T-helper 1 cell (primary cell): ENCODE measurements at places on chromosomes 1 and 21.

DNA sequence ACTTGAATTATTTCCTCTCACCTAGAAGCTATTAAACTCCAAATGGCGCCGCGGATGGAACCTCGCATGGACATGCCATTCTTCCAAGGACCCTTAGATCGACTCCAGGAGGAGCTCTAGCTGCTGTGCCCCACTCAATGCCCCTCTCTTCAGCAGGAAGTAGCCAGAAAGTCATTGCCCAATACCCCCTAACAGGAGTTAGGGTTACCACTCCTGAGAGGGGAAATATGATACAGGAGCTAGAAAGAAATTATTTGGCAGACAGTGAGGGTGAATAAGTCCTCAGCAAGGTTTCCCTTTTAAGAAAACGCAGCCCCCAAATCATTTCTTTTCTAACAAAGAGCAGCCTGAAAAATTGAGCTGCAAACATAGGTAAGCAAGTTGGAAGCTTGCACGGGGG, 28.6 kb downstream of the TFB2M start:
- no peak for DNase-seq

DNA sequence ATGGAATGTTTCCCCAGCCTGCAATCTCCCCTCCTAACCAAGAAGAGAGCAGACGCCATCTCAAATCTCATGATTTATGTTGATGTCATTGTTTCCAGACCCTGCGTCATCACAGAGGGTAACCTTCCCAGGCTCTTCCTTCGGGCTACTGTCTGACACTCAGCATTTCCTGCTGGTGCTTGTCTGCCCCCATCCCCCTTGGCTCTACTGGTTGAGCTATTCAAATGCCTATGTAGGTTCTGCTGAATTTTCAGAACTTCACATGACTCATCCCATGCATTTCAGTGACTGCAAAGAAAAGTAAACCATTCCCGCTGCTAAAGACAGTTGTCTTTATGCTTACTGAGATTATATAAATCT, 24.8 kb upstream of the ITPKB start:
- DNase-seq = no peak

- no peak for DNase-seq
Observed at GRCh38 chr1:228304225-228304624, 96.4 kb downstream of the OBSCN start.

- no peak for DNase-seq
Observed at GRCh38 chr1:37944086-37944763, 2.6 kb downstream of the INPP5B start.

- peak; percentile 29 for DNase-seq
Observed at GRCh38 chr1:211352985-211353515, 26.4 kb downstream of the TRAF5 start.

- DNase-seq = no peak
Observed at GRCh38 chr21:37427221-37427620, 60.6 kb downstream of the DYRK1A start.

DNA sequence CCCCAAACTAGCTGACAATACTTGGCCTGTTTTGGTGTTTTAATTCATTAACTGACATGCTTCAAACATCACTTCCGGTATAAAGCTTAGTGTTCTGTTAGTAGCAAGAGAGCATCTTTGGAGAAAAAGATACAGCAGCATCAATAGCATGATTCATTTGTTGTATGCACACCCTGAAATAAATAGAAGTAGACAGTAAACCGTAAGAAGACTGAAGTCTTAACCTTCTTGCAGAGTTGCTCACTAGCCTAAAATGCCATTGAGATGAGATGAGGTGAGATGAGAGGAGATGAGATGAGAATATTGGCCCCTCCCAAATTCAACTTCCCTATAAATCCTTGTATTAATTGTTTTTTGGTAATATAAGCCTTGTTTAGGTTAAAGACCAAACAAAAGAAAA, 108.8 kb downstream of the TNFSF18 start:
- no peak for DNase-seq

- DNase-seq = no peak
Observed at GRCh38 chr1:166272155-166272554, 105.4 kb upstream of the FAM78B start.

- no peak for DNase-seq
Observed at GRCh38 chr1:25795946-25796810, 3.8 kb upstream of the SELENON start.

DNA sequence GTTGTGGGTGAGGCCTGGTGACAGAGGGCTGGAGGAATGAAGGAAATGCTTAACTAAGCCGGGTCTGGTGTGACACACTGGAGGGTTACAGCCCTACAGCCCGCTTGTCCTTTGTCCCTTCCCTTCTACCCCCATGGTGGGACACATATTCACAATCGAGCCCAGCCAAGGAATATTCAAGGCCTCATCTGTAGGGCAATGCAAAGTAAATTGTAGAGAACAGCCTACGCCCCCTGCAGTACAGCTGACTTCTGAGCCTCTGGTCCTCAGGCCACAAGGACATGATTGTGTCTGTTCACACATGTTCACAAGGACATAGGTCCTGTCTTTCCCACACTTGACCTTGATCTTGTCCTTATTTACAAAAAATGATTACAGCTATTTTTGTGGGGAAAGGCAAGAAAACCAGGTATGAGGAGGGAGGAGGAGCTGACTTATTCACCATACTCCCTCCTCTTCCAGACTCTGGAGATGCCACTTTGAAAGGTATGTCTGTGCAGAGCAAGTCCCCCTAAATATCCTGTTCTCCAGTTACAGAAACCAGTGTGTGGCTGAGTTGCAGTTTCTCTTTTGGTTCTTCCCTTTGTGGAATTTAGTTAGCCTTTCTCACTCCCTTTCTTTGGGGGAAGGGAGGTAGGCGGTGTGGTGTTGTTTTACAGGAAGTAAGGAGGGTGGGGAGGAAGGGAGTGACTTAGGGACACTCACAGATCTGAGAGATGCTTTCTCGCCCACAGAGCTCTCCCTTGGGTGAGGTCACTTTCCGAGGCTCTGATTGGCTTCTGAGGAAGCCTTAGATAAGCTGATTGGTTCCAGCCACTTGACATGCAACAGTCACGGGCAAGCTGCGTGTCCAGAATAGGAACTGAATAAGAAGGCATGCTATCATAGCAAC, 14.6 kb downstream of the POLR3GL start:
- DNase-seq = peak; percentile 71
